Stimulated activated CD8-positive, alpha-beta memory T cell treated with anti-CD3 and anti-CD28 coated beads, Interleukin-15, amount 100 ng/mL, for 4 hours (primary cell): ENCODE measurements at places on chromosomes 16 and 17.

DNA sequence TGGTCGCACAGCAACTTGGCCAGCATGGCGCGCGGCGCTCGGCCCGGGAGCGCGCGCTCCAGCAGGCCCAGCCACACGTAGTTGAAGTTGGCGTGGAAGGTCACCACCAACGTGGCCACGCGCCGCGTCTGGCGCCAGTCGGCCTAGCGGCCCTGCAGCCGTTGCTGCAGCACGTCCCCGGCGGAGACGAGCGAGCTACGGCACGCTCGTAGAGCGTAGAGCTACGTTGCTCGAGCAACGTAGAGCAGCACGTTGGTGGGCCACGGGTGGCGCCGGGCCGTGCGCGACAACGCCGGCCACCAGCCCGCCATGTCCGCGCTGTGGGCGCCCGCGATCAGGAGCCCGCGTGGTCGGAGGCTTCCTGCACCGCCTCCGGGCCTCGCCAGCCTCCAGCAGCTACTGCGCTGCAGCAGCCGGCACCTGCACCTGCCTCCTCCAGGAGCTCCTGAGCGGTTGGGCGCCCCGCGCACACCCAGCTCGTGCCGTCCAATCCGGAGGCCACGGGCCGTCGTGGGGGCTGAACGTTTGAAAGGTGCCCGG, 13.4 kb upstream of the SULT1A1 start:
- DNase-seq: peak; percentile 37

- DNase-seq: no peak
Observed at GRCh38 chr17:50125420-50125997, 4.5 kb downstream of the SAMD14 start.

DNA sequence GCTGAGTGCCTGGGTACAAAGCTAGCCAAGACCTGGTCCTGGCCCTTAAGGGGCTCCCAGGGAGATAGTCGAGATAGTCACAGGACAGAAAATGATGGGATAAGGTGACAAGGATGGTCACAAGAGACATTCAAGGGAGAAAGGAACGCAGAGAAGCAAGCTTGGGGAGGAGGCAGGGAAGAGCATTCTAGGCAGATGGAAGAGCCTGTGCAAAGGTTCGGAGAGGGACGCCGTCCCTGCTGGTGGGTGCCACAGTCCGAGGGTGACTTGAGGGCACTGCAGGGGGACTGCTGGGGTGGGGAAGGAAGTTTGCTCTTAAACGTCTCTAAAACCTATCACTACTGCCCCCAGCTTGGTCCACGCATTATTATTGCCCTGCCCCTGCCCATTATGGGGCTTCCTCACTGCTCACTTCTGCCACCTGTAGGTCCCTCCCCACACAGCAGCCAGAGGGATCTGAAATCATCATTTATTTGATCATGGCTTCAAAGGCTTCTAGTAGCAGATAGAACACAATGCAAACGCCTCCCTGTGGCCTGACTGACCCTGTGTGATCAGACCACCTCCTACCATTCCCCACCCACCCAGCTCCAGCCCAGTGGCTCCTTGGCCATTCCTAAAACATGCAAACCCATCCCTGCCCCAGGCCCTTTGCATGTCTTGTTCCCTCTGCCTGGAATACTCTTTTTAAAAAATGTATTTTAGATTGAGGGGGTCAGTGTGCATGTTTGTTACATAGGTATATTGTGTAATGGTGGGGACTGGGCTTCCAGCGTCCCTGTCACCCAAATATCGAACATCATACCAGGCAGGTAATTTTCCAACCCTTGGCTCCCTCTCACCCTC, 60.3 kb downstream of the RMI2 start:
- no peak for DNase-seq

- no peak for DNase-seq
Observed at GRCh38 chr17:77592106-77592865, 366.2 kb upstream of the TNRC6C start.

GRCh38 chr16:11978080-11978479, 1.5 kb downstream of the SNX29 start:
- DNase-seq: no peak

DNA sequence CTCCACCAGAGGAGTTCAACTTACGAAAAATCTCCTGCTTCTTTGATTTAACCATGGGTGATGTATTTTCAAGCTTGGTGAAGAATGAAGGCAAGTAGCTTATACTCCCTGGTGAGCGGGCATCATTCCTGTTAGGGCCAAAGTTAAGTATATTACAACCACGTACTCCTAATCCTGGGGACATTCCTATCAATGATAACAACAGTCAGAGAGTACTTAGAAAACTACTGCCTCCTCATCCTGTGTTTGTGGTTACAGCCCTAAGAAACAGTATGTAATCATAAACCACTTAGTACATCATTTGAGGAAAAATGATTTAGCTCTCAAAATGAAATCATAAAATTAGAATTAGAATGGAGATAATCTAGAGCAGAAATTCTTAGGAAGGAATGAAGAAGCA, 47.3 kb downstream of the TTC19 start:
- no peak for DNase-seq

DNA sequence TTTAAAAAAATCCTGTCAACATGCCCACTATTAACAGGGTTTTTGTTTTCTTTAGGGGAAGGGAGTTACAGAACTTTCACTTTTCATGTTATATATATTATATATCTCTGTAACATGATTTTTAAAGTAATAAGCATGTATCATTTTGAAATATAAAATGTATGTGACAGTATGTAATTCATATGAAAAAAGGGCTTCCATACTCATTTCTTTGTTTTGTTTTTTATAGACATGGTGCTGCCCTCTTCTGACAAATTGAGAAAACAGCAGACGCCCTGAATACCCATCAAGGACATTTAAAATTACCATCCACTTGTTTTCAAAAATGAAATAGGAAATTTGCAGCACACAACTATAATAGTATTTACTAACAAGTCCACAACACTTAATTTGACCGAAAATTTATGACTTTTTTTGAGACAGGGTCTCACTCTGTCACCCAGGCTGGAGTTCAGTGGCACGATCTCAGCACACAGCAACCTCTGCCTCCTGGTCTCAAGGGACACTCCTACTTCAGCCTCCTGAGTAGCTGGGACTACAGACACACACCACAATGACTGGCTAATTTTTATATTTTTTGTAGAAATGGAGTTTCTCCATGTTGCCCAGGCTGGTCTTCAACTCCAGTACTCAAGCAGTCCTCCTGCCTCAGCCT, 30.4 kb downstream of the CFDP1 start:
- no peak for DNase-seq

GRCh38 chr17:8447799-8448198, 12.1 kb downstream of the NDEL1 start:
- DNase-seq: no peak

- DNase-seq: no peak
Observed at GRCh38 chr17:56593646-56594319, at the start of gene NOG. Gene NOG, plus strand, starts transcription at chr17:56593699. Its CDS starts 525 bp downstream, at chr17:56594224.

DNA sequence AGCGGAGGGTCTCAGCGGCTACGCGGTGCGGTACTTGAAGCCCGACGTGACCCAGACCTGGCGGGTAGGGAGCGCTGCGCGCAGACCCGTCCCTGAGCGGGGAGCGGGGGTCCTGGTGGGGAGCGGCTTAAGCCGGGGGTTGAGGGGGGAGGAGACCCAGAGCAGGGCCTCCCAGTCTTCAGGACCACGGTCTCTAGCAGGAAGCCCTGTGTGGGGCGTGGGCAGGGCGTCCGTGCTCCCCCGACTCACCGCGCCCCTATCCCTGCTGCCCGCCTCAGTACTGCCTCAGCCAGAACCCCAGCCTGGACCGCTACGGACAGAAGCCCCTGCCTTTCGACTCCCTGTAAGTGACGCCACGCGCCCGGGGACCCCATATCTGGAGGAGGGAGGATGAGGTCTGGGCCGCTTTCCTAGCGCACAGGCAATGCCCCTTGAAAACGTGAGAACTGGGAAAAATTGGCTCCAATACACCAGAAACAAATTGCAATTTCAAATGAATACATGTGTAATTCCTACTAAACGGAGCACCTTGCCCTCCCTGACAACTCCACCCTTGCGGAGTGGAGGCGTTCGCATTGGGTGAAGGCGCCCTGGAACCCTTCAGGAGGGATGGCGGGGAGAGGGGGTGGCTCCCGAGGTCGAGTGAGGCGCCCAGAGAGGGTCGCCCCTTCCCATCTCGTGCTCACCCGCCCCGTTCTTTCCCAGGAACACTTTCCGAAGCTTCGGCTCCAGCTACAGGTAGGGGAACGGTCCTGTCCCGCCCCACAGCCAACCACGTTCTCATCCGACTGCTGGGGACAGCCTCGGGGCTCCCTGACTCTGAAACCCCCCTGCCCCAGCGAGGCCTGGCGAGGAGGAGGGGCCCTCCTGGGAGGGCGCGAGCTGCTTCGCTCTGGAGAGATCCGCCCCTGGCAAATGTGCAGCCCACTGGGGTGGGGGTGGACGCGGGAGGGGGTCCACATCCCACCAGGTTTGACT, 14.6 kb upstream of the CNGB1 start:
- DNase-seq: no peak

DNA sequence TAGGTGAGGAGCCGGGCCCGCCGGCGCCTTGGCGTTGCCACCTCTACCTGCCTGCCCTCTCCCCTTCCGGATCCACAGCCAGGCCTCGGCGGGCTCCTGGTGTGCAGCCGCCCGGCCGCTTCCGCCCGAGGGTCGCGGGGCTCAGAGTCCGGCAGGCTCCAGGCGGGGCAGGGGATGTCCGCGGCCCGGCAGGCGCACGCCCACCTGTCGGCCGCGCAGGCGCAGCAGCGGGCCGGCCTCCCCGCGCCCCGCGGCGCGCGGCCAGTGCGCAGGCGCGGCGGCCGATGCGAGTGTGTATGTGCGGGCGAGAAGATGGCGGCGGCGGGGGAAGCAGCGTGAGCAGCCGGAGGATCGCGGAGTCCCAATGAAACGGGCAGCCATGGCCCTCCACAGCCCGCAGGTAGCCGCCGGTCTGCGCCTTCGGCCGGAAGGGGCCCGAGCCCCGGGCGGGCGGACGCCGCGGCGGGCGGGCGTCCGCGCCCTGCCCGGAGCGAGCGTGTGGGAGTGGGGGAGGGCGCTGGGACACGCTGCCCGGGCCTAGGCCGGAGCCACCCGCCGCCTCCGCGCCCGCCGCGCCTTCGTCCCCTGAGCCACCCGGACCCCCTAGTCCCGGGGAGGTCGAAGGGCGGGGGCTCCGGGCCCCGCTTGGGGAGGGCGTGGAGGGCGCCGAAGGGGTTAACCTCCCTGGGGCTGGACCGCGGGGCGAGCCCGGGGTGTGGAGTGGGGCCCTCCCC, at the start of gene USP10:
TSS of gene USP10 (plus strand) at position 289 of the 734 bp plus-strand sequence. CDS start at position 380, 91 bp downstream.
- peak; percentile 50 for DNase-seq

DNA sequence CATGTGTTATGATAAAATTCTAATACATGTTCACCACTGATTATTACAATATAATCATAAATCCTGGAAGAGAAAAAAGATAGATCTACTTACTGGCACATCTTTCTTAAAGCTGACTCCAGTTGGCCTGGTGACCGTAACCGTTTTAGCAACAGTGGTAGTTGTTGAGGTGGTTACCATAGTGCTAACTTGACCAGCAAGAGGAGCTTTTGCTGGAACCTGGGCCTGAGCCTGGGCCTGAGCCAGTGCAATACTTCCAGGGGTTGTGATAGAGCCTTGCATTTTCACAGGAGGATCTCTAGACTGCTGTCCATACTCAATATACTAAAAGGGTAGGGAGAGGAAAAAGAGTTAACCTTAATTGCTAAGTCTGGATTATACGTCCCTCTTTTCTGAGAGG, 36.2 kb downstream of the SETD6 start:
- DNase-seq: no peak

DNA sequence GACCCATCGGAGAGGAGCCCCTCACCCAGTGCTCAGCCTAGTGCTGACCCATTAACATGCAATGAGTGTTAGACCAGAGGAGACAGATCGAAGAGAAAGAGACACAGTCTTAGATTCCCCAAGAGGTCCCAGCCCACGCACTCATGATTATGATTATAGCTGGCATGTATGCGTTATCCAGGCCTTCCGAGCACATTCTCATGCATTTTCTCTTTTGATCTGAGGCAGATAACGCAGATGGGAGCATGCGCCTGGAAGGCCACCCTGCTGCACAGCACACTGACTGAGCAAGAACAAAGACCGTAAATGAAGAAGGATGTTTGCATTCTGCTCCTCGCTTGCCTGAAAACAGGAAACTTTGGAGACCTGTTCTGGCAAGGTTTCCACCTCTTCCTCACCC, 232.7 kb downstream of the SOX9 start:
- DNase-seq: no peak

- DNase-seq: no peak
Observed at GRCh38 chr16:13919330-13919682, 648 bp upstream of the ERCC4 start.

DNA sequence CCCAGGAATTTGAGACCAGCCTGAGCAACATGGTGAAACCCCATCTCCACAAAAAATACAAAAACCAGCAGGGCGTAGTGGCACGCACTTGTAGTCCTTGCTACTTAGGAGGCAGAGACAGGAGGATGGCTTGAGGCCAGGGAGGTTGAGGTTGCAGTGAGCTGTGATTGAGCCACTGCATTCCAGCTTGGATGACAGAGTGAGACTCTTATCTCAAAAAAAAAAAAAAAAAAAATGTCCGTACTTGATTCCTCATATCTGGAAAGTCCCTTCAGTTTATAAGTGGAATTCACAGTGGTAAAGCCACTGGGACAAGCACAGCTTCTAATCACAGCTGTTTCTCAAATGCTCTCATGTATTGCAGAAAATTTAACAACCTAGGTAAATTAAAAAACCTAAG, 78.6 kb upstream of the CREBBP start:
- no peak for DNase-seq

GRCh38 chr17:31079731-31080130, 15.0 kb upstream of the NF1 start:
- no peak for DNase-seq

GRCh38 chr17:17762744-17763105, 74.1 kb downstream of the SREBF1 start:
- DNase-seq: no peak

DNA sequence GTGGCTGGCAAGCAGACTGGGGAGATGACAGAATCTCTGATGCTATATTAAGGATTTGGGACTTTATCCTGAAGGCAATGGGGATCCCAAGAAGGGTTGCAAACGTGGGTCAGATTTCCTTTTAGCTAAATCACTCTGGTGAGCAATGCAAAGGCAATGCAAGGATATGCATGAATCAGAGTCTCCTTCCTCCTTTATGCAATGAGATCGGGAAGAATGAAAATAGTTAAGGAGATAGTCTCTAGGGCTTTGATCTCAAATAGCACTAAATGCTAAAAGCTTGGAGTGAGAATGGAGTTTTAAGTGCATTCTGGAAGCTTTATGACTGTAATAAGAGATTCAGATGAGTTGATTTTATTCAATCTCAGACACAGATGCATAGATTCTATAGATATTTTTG, 27.2 kb upstream of the SHISA9 start:
- DNase-seq: no peak
